Smooth muscle cell of the pulmonary artery (primary cell): ENCODE measurements at places on chromosomes 1 and 21. TPM values are rescaled to one million over a fixed set of nuclear protein-coding genes. Genes with fewer than 3 reads are reported as not detected.

The PTCH2 gene
- 0.26 and 0.33 TPM in 2 replicates for total RNA-seq

The C4BPA gene
- not detected in 2 replicates for total RNA-seq

The C1orf87 gene
- not detected in 2 replicates for total RNA-seq

The BATF3 gene
- total RNA-seq: 1.8 and 3.4 TPM in 2 replicates

The B3GALT2 gene
- 0.92 and 2.4 TPM in 2 replicates for total RNA-seq

The ATP1A4 gene
- not detected in 2 replicates for total RNA-seq
